Activated CD4-positive, alpha-beta T cell treated with anti-CD3 and anti-CD28 coated beads, Interleukin-2, Interleukin-4, amounts not matched to agents 100 ng/mL and 50 ng/mL, durations not matched to agents 16 hours and 8 hours (primary cell): ENCODE measurements at places on chromosomes 1 and 21.

DNA sequence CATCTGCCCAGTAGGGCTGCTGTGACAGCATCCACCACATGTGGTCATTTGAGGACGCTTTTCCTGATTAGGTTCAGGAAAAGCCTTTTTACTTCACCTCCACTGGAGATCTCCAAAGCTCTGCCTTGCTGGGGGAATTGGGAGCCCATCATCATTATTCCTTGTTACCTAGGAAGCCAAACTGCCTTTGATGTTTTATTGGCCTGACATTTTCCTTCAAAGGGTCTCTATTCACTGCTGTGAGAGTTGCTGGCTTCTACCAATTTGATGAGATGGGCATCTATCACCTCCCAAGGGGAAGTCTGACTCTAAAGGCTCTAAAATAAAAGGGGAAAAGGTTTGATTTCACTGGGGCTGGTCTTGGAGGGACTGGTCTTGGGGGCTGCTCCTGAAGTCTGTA, 678.6 kb downstream of the PTPRU start:
- no peak for DNase-seq

DNA sequence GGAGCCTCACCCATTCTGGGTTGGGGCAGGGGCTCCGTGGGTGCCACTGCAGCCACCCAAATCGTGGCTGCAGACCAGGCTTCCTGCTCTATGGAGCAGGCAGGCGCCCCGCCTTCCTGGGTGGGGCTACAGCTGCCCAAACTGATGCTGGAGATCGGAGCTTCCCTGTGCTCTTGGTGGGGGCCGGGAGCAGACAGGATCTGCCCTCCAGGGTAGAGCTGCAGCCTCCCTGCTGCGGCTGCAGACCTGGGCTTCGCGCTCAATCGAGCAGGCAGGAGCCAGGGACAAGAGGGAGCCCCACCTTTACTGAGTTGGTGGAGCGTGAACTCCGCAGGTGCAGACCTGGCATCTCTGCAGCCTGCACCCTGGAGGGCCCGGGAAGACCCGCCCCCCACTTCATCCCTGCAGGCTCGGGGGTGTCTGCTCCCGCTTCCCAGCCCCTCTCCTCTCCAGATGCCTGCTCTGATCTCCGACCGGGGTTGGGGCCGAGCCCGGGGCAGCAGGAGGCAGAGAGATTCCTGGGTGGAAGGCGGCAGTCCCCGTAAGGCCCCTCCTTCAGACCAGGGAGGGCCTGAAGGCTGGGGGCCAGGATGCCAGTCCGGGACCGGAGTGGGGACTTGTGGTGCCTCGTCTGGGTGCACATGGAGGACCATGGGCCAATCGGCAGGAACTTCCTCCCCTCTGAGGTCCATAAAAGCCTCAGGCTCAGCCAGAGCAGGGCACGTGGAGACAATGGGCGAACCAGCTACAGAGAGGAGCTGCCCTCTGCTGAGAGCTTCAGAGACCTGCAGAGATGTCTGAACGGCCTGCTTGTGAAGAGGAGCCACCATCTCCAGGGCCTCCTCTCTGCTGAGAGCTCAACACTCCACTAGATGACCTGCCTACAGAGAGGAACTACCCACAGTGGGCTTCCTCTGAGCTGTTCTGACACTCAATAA, 359.3 kb downstream of the SMYD3 start:
- no peak for DNase-seq

DNA sequence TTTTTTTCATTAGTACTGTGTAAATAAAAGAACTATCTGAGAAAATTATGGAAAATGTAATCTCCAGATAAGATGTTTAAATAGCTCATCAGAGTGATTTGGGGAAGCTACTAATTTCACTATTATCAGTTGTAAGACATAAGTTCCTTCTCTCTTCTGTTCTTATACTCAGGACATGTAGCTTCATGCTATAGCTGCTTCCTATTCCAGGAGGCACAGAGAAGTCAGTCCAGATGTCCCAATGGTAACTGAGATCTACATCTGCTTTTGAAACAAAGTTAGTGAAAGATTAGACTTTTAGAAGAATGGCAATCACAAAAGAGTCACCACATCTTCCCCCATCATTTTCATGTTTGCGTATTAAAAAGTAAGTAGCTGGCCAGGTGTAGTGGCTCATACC, 5.6 kb downstream of the MAP3K21 start:
- no peak for DNase-seq

DNA sequence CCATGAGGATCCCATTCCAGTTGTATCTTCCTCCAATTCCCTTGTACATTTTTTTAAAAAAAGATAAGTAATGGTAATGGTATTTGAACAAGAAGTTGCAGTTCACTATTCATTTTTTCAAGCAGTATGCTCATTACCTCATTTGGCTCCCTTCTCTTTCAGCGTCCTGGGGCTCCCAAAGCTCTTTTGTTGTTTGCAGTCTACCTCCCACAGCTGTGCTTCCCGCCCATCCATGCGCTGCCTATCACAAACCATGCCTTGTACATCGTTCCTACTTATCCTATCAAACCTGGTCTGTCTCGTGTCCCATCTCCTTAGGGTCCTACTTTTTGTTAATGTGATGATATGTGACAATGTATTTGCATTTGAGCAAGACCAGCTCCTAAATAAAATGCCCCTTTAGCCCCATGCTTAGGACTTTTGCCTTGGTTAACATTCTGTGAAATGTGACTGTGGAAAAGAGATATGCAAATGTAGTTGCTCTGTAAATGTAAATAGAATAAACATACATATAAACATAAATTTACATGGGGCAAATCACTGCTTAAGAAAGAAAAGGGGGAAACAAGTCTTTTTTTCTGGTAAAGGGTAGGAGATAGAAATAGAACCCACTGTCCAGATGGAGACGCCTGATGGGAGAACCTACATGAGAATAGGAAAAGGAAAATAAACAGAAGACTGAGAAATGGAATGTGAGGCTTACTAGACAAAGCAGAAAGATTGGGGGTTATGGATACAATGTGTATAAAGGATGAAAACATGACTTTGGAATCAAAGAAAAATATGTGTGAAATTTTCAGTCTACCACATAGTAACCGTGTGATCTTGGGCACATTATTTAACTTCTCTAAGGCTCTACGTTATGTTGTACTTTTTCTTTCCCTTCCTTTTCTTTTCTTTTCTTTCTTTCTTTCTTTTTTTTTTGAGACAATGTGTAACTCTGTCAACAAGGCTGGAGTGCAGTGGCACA, 59.8 kb upstream of the PLXNA2 start:
- DNase-seq: no peak

GRCh38 chr1:161730050-161730564, 8.8 kb downstream of the FCRLB start:
- DNase-seq: peak; percentile 77

DNA sequence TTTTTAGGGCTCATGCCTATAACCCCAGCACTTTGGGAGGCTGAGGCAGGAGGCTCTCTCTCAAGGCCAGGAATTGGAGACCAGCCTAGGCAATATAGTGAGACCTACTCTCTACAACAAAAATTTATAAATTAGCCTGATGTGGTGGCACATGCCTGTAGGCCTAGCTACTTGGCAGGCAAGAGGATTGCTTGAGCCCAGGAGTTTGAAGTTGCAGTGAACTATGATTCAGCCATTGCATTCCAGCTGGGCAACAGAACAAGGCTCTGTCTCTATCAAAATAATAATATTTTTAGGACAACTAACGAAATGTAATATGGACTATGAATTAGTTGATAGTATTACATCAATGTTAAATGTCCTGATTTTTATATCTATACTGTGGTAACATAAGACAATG, 68.8 kb upstream of the ARID1A start:
- DNase-seq: no peak

DNA sequence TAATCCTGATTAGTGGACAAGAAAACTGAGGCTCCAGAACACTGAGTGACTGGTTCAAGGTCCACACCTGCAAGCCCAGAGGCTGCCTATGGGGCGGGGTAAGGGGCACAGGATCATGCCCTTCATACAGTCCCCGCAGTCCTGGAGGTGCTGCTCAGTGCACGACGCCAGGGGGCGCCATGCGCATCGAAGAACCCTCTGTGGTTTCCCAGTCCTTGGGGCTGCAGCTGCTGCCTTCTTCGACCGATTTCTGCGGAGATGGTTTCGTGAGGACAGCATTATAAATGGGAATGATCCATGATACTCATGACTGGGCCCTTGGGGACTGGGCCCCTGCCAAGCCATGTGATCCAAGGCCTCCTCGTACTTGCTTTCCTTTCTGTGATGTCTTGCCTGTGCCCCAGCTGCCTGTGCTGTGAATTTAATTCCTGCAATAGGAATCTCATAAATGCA, 37.1 kb upstream of the ARHGEF10L start:
- DNase-seq: peak; percentile 64

GRCh38 chr1:93876244-93876643, 2.8 kb downstream of the DNTTIP2 start:
- no peak for DNase-seq

DNA sequence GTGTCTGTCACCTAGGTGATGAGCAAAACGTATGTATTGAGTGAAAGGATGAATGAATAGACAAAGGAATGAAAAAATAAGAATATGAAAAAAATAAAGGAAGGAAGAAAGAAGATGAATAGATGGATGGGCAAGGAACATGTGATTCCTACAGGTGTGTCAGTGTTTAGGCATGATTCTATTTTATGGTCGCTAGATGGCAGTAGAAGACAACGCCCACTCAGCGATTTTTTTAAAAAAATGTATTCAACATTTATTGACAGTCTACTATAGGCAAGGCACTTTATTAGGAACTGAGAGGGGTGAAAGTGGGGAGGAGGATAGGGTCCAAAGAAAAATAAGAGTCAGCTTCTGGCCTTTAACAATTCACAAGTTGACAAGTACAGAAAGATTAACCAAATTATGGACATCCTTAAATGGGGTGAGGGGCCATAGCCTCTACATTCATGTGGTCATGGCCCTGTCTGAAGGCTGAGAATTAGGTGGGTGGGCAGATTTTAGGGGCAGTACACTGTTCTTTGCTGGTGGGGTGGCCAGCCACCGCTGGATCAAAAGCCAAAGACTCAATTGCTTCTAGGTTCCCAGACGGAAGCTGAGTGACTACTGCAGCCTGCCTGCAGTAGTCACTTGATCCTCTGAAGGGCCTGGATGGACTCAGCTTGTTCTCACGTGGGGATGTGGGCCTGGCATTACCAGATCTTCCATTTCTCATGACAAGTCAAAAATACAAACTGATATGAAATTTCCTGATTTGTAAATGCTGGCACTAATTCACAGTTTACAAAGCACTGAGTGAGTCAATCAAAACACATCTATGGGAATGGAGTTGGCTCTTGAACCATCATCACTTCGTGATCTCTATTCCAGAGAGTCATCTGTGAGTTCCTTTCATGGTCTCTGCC, 83.9 kb downstream of the FASLG start:
- DNase-seq: peak; percentile 46

GRCh38 chr1:241212628-241213027, 144.4 kb downstream of the RGS7 start:
- no peak for DNase-seq

- DNase-seq: no peak
Measured at GRCh38 chr1:59908084-59908483, 18.5 kb downstream of the CYP2J2 start.

DNA sequence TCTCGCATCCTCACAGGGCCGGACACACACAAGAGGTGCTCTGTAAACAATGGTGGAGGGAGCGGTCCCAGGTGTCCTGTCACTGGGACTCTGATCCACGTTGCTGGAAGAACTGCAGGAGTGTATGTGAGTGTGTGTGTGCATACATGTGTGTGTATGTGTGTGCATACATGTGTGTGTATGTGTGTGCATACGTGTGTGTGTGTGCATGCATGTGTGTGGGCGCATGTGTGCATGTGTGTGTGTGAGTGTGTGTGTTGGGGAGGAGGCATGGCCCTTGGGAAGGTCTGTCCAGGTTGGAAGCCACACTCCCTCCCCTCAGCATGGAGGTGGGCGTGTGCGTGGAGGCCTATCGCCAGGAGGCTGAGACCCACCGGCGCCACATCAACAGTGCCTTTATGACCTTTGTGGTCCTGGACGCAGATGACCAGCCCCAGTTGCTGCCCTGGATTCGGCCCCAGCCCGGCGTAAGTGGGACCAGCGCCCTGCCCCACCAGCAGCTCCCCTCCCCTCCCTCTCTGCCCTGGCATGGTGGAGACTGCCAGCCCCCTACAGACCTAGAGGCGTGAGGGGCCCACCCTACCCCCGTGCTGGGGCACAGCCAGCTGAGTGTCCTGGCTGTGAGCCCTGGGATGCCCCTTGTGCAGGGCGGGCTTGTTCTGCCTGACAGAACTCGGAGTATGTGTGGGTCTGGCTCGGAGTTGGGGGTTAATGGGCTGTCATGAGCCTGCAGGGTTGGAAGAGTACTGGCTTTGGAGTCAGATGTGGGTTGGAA, 22.2 kb downstream of the FAM151A start:
- no peak for DNase-seq

DNA sequence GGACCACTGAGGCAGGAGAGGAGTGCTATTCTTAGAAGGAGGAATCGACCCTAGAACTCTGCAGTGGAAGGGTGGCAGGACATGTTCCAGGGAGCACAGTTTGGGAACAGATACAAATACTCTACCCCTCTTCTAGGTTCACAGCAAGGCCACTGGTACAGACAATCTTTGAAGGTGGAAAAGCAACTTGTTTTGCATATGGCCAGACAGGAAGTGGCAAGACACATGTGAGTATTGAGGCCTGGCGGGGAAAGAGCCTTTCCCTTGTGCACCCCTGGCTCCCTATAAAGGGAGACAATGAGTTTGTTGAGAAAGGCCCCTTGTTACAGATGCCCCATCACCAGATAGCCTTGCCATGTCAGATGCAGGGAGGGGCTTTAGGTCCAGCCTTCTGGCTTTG, 17.8 kb downstream of the KIF2C start:
- no peak for DNase-seq

DNA sequence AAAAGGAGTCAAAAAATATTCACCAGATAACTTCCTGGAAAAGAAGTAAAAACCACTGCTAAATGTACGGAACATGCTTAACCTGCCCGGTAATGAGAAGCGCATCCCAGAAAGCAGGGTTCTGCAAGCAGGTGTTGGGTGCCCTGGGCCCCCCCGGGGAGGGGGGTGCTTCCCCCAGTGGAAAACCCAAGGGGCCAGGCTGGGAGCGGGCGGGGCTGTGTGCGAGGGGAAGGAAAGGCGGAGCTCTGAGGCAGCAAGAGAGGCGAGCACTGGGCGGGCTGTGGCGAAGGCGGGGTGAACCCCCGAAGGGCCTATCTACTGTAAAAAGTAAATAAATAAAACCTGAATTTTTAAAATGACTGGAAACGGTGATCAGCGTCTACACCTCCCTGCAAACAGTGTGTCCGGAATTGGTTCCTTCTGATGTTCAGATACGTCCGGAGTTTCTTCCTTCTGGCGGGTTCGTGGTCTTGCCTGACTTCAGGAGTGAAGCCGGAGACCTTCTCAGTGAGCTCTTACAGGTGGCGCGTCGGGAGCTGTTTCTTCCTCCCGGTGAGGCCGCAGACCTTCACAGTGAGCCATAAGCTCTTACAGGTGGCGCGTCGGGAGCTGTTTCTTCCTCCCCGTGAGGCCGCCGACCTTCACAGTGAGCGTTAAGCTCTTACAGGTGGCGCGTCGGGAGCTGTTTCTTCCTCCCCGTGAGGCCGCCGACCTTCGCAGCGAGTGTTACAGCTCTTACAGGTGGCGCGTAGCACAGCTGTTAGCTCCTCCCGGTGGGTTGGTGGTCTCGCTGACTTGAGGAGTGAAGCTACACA, 13.4 kb downstream of the FTCD start:
- no peak for DNase-seq
